RWPE1 (cell line): ENCODE measurements at places on chromosomes 7 and 10.

DNA sequence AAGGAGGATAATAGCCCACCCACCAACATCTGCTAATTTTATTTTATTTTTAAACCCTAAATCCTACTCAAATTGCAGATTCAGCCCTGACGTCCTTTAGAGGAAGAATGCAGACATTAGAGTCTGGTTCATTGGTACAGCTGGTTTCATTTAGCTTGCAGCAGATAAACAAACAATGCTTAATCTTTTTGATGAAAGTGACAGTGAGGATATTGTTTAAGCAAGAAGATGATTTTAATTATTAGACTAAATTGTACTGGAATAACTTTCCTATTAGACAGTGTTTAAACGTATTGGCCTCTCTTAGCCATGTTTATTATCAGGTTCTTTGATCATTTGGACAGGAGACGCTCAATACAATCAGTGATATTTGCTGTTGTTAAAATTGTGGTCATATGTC is 164.8 kb downstream of the CDK14 start:
- no peak for DNase-seq

GRCh38 chr10:133226251-133226808 is 3.7 kb upstream of the UTF1 start:
- DNase-seq = peak; percentile 54

GRCh38 chr10:128528167-128528566 is 401.9 kb upstream of the MKI67 start:
- DNase-seq = no peak

DNA sequence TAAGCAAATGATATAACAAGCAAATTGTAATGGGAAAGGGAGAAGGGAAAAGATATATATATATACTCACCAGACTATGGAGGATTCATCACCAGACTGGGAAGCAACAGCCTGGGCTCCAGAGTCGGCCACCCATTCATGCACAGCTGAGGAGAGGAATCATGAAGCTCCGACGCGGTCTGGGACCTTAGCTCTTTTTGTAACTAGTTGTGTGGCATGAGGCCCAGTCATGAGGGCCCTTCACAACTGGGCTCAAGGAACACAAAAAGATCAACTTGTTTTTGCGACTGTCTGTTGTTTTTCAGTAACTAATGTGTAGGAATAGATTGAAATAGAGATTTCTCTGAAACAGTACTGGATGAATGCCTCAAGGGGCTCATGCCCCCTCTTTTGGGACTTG is 911.2 kb downstream of the TYW1 start:
- no peak for DNase-seq

- no peak for DNase-seq
Measured at GRCh38 chr10:8187171-8187666, 132.7 kb downstream of the GATA3 start.

- DNase-seq = no peak
Measured at GRCh38 chr7:71266912-71267311, 135.0 kb downstream of the GALNT17 start.

DNA sequence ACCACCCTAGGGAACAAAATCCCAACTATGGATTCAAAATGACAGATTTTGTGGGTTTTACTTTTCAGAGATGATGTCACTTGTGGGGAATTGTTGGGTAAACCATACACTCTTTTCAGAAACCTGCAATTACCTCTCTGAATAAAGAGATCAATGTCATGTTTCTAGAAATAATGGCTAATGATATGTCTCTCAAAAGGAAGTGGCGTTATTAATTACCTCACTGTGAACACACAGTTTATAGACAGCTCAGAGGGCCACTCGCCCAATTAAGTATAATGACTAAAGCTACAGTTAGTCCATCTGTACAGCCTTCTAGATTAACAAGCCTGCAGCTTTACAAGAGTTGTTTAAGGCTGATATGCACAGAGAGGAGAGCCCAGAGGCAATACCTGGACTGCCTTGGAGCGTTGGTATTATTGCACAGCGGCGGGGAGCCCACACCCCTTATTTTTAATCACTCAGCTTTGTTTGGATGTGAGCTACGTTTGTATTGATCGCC is 79.5 kb downstream of the RAB11FIP2 start:
- no peak for DNase-seq

DNA sequence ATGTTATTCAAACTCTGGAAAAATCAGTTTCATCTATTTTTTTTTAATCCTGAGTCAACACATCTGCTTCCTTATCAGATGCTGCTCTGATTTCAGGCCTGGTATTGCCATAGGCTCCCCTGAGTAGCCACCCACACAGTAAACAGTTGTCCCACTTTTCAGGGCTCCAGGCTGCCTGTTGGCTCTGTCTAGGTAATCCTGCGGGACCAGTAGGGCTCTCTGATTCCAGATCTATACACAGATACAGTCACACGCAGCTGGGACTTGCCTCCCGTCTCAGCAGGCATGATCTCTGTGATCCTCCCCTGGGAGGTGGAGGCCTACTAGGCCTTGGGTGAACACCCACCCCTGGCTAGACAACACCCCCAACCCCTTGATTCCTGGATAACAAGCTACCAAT is 206.1 kb downstream of the CREB5 start:
- no peak for DNase-seq

- no peak for DNase-seq
Measured at GRCh38 chr10:10985361-10985760, 32.3 kb upstream of the CELF2 start.

DNA sequence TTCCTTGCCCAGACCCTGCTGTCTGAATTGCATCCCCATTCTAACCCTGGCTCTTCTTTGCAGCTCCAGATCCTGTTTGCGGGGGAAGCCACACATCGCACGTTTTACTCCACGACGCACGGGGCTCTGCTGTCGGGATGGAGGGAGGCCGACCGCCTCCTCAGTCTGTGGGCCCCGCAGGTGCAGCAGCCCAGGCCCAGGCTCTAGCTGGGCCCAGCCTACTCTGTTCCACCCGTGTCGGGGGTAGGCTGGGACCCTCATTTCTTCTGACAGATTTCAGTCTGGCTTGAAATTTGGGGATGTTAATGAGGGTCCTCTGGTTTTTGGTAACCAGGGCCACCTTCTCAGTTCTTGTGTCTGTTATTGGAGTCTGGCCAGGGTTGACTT is 2.7 kb upstream of the MTG1 start:
- no peak for DNase-seq

DNA sequence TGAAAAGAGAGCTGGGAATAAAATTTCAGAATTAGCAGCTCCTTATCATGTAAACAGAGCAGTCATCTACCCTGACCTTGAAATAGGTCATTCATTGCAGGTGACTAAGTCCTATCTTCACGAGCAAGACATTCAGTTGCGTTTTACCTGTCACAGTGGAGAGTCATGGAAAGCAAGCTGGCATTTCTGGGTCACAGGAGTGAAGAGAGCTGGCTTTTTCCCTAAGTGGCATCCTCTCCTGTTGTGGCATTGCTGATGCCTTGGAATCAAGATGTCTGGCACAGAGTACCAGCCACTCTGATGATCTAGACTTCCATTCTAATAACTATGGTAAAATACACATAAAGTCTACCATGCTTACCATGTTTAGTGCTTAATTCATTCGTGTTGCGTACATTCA is 70.8 kb downstream of the SCRN1 start:
- no peak for DNase-seq
